ENCODE measurements at places on chromosomes 1 and 21.

DNA sequence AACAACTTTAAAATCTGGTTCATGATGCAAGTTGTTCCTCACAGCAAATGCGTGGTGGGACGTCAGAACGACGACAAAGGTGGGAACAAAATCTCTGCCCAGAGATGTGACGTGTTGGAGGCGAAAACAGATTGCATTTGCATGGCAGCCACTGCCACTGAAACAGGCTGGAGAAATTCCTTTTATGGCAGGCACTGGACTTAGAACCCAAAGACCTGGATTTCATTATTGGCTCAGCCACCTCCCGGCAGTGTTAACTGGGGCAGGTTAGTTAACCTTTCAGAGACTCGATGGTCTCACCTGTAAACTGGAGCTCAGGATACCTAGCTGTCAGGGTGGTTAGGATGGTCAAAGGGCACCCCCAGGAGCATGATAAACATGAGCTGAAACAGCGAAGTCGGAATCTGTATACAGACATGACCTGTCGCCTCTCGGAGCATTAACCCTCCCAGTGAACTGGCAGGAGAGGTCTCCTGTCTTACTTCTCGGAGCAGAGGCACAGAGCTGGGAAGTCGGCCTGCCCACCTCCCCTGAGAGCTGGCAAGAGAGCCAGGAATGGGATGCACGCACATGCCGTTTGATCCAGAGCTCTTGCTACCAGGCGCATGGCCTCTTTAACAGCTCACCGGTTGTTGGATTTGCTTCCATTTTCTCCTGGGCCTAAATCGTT is 59.2 kb upstream of the TARBP1 start:
- DNase-seq = no peak

GRCh38 chr1:24155011-24155782 is 12.3 kb upstream of the IL22RA1 start:
- no peak for DNase-seq

DNA sequence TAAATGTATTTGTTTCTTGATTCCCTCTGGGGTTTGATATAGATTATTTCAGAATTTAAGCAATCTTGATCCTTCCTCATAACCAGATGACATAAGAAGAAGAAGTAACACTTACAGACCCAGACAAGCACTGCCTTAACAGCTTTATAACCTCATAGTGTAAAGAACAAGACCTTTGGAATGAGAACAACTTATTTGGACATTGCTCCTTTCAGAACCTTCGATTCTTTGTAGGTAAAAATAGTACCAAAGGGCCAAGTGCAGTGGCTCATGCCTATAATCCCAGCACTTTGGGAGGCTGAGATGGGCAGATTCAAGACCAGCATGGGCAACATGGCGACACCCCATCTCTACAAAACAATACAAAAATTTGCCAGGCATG is 15.0 kb downstream of the TM2D1 start:
- DNase-seq = no peak

DNA sequence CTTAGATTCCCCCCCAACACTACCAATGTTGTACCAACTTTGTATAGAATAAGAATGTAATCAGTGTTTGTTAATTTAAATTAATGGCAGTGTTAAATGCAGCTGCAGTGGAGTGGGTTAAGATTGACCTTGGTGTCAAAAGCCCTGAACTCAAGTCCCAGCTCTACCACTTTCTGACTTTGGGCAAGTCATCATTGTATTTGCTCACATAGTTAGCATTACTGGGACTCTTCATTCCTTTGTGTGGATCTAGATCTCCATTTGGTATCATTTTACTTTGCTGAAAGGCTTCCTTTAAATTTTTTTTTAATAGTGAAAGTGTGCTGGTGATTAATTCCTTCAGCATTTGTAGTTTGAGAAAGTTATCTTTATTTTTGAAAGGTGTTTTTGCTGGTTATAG is 22.2 kb upstream of the PHGDH start:
- no peak for DNase-seq

- DNase-seq = no peak
Observed at GRCh38 chr1:89962742-89963075, 32.2 kb upstream of the ZNF326 start.

DNA sequence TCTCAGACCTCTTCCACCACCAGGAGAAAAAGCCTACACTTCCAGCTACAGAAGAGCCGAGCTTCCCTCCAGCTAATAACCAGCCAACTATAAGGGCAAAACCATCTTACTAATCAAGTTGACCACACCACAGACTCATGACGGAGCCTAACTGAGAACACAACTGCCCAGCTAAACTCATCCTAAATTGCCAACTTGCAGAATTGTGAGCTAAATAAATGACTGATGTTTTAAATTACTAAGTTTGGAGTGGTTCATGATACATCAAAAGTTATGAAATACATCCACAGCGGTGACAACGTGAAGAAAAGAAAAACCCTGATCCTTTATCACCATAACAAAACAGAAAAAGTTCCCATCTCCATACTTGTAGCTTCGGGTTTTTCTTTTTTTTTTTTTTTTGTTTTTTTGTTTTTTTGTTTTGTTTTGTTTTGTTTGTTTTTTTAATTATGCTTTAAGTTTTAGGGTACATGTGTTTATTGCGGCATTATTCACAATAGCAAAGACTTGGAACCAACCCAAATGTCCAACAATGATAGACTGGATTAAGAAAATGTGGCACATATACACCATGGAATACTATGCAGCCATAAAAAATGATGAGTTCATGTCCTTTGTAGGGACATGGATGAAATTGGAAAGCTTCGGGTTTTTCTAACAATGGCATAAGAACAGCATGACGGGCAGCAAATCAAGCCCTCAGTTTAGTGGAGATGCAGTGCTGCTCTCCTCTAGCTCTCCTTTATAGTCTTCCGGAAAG is 122.6 kb downstream of the PIGK start:
- no peak for DNase-seq

- no peak for DNase-seq
Observed at GRCh38 chr1:23450894-23451293, 26.3 kb upstream of the TCEA3 start.

GRCh38 chr1:22710701-22711049 is at the start of gene EPHB2:
Gene EPHB2, plus strand, starts transcription at chr1:22710839. Its CDS starts 144 bp downstream, at chr1:22710983.
- DNase-seq = peak; percentile 69

DNA sequence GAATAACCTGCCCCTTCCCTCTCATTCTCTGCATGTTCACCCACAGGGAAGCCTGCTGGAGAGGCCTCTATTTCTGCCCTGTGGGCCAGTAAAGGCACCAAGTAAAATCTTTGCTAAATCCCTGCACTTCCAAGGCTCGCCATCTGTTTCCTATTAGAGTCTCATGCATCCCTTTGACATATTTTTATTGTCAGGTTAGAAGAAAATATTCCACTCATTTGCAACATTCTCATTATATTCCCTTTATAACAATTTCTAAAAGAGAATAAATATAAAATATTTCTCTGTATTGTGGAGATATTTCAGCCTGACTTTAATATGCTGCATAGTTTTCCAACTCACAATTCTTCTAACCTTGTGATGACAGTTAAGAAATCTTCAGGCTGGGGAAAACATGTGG is 340.4 kb upstream of the VAMP3 start:
- no peak for DNase-seq

- DNase-seq = peak; percentile 75
Observed at GRCh38 chr1:26597629-26598039, 68.1 kb downstream of the RPS6KA1 start.

GRCh38 chr1:17731460-17731859 is 23.7 kb upstream of the ACTL8 start:
- DNase-seq = no peak

DNA sequence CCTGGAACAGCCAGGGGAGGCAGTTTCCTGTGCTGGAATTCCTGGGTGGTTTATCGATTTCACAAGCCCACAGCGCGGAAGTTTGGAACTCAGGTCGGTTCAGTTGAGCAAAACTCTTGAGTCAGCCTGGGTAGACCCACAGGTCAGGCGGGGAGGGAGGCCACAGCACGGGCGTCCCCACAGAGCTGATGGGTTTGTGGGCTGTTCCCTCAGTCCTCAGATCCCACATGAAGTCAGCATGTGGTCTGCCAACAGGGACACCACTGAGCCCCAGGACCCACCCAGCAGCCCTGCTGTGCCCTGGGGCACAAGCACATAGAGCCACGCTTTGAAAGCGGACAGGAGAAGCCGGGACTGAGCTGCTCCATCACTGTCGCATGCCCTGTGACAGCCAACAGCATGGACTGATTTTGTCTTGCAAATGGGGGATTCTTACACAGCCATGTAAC is 17.4 kb downstream of the BMP8A start:
- no peak for DNase-seq

- peak; percentile 11 for DNase-seq
Observed at GRCh38 chr1:75836528-75837100, 39.9 kb downstream of the MSH4 start.

- DNase-seq = no peak
Observed at GRCh38 chr1:61356995-61357394, 274.6 kb downstream of the NFIA start.

DNA sequence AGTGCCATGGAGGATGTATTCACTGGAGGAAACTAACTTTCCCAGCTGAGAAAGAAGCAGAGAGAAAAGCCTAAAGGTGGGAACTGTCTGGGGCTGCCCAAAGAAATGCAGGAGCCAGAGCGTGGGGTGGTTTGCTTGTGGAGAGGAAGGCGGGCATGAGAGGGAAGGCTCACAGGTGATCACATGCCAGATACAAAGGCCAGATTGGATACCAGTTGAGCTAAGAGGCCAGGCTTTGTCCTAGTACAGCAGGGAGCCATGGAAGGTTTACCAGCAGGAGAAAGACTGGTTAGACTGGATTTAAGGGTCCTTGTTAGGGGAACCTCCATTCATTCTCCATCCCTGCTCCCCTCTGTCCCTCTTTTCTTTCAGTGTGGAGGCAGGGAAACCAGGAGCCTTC is 66.4 kb downstream of the BEND5 start:
- no peak for DNase-seq
